Occipital lobe (tissue), 3 donors: ENCODE measurements at places on chromosomes 2 and 18. TPM values are rescaled to one million over a fixed set of nuclear protein-coding genes. Genes with fewer than 3 reads are reported as not detected.

The CNDP1 gene
- 0.16 TPM for total RNA-seq

The MC2R gene
- not detected for total RNA-seq

The CCDC74A gene
- 4.1 TPM for total RNA-seq

The ZNF519 gene
- 65.7 TPM for total RNA-seq

The GREB1 gene
- 1.4 TPM for total RNA-seq

The CTAGE1 gene
- not detected for total RNA-seq
